ENCODE measurements at places on chromosomes 6 and 20. TPM values are rescaled to one million over a fixed set of nuclear protein-coding genes. Genes with fewer than 3 reads are reported as not detected.

The NUP153 gene
- 14.2 TPM for total RNA-seq

The FBXO5 gene
- 2.8 TPM for total RNA-seq

The TAF4 gene
- total RNA-seq, result 2.4 TPM

The SLC13A3 gene
- 2.7 TPM for total RNA-seq

The FHL5 gene
- total RNA-seq, result not detected

The SLPI gene
- total RNA-seq, result 2.6 TPM

The RNF217 gene
- total RNA-seq, result 16.8 TPM

The FOXF2 gene
- 3.8 TPM for total RNA-seq

The NEURL2 gene
- 5.9 TPM for total RNA-seq

The CLPSL1 gene
- total RNA-seq, result not detected
